ENCODE measurements at places on chromosomes 5 and 9.

DNA sequence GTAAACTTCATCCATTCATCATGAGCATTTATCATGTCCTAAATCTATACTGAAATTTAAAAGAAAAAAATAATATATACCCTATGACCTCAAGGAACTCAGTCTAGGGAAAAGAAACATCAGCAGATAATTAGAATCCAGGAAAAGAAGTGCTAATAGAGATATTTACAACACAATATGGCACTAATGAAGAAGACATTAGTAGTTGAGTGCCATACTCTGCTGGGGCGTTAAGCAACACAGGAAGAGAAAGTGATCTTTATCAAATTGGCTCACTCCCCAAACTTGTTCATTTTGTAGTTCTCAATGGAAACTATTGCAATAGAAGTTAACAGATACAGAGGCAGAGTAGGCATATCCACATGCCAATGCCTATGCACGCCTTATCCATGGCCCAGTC lies 27.5 kb downstream of the GABRA6 start:
- no peak for DNase-seq

GRCh38 chr5:73022471-73023169 lies 66.8 kb downstream of the FCHO2 start:
- no peak for DNase-seq

DNA sequence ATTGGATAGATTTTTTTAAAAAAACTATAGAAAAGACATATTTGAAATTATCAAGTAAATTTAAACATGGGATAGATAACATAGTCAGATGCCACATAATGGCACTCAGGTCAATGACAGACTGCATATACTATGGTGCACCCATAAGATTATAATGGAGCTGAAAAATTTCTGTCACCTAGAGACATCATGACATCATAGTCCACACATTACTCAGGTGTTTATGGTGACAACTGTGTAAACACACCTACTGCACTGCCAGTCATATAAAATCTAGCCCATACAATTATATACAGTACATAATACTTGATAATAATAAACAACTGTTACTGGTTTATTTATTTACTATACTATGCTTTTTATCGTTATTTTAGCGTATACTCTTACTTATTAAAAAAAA lies 58.6 kb downstream of the CPLANE1 start:
- DNase-seq, result no peak

DNA sequence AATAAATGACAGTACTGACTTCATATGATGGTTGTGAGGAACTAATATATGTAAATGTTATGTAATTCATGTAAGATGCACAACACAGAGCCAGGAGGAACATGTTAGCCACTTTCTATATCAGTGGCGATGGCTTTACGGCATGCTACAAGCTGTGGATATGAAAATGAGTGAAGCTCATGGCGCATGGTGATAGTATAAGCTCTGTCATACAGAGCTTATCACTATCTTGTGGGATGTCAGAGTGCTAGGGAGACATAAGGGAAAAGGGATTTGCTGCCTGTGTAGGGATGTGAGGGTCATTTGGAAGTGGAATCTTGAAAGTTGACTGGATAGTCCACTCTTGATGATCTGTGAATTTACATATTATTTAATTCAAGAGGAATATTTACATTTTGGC lies 13.6 kb downstream of the CPEB4 start:
- DNase-seq, result no peak

DNA sequence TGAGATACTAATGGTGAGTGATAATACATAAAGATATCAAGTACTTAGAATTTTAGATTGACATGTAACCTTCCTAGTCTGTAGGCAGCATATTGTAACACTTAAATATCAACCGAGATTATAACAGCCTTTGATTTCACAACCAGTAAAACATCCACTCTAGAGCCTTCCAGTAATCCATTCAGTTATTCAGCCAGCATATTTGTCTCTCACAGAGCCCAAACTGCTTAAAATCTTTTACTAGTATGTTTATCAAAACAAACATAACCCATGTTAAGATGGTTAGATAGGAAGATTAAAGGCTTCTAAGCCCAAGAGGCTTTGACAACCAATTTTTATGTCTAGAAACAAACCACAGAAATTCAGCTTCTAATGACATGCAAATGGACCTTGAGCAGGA lies 177.9 kb upstream of the FST start:
- no peak for DNase-seq

GRCh38 chr9:89721971-89722530 lies 117.2 kb downstream of the GADD45G start:
- DNase-seq, result no peak

DNA sequence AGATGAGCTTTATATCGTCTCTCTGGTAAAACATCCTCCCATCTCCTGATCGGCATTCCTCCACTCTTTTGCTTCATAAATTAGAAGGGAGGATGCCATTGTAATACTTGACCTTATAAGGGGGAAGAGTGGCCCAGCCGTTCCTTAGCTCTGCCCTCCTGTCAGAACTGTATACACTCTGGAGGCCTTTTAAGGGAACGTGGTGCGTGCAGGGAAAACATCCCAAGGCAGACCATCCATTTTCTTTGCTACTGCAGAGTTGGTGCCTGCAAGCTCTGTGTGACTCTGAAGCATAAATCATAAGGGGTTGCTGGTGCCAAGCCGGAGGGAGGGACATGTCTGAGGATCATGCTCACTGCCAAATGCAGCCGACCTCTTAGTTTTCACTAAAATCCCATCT lies 90.4 kb downstream of the PGM5 start:
- no peak for DNase-seq

- no peak for DNase-seq
These were observed 1758.1 kb downstream of the MAT2B start for GRCh38 chr5:165263536-165263935.

GRCh38 chr5:5014586-5015235 lies 125.4 kb upstream of the ADAMTS16 start:
- peak; percentile 15 for DNase-seq

GRCh38 chr5:108862211-108862610 lies 114.5 kb downstream of the FER start:
- DNase-seq, result no peak

DNA sequence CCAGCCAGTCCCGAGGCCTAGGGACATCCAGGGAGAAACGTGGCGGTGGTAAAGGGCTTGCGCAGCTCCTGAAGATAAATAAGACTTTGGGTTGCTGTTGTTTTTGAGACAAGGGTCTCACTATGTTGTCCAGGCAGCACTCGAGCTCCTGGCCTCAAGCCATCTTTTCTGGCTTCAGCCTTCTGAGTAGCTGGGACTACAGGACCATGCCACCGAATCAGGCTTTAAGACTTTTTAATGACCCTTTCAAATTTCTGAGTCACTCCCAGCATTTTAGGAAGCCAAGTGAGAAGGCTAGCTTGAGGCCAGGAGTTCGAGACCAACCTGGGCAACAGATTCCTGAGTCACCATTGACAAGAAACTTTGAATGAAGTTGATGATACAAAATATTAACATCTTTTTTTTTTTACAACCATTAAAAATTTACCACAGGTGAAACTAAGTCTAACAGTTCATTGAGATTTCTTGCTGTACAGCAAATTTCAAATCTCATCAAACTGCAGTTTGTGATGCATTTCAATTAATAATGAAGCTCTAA lies 817 bp upstream of the GNE start:
- DNase-seq, result no peak

- no peak for DNase-seq
These were observed 229.0 kb upstream of the PANK3 start for GRCh38 chr5:168808051-168808616.

- DNase-seq, result no peak
These were observed 2.1 kb downstream of the PCDHGA4 start for GRCh38 chr5:141356950-141357349.

- DNase-seq, result no peak
These were observed 22.1 kb upstream of the TCERG1 start for GRCh38 chr5:146425023-146425422.

GRCh38 chr9:3916411-3916810 lies 383.5 kb downstream of the GLIS3 start:
- DNase-seq, result no peak

DNA sequence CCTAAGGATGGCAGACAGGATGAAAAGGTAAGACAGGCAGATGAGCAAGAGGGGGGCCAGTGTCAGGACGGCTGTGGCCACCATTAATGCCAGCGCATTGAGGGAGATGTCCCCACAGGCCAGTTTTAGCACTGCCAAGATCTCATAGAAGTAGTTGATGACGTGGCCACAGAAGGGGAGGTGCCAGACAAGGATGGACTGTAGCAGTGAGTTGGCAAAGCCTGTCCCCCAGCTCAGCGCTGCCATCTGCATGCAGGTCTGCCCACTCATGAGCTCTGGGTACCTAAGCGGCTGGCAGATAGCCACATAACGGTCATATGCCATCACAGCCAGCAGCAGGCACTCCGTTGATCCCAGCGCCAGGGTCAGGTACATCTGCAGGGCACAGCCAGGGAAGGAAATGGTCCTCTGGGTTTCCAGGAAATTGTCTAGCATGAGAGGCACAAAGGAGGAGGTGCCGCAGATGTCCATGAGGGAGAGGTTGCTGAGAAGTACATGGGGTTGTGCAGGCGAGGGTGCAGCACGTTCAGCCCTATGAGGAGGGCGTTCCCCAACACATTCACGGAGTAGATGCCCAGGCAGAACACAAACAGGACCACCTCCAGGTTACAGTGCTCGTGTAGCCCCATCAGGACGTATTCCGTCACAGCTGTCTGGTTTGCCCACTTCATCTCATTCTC lies 10.8 kb downstream of the OR13J1 start:
- DNase-seq, result peak; percentile 48

DNA sequence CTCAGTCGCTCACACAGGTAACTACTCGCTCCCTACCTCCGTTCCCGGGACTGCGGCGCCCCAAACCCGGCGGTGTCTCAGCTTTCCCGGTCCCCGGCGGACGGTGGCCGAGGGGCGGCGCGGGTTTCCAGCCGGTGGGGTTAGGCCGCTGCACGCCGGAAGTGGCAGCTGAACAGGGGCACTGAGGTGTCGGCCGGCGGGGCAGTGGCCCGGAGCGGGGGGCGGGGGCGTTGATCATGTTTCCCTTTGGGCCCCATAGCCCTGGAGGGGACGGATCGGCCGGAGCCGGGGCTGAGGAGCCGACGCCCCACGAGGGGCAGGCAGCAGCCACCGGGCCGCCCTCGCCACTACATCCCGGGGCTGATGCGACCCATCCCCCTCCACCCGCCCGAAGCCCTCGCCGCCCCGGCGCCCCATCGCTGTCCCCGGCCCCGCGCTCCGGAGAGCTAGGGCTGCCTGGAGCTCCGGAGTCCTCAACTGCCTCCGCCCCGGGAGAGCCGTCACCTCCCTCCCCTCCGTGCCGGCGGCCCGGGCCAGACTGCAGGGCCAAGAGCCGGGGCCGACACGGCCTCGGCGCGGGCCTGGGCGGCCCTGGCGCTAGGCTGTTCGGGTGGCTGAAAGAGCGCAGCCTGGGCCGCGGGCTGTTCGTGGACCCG lies at the start of gene DCAF10:
Gene DCAF10 (plus strand): TSS at position 167 of the 656 bp plus-strand sequence. CDS start 70 bp downstream, at position 237.
- DNase-seq, result peak; percentile 79

GRCh38 chr9:14277761-14278160 lies 36.2 kb downstream of the NFIB start:
- DNase-seq, result no peak

- DNase-seq, result no peak
These were observed 85.8 kb upstream of the IL6ST start for GRCh38 chr5:56080375-56081052.
